Fibroblast of skin of right biceps (primary cell): ENCODE measurements at places on chromosomes 12 and 14.

DNA sequence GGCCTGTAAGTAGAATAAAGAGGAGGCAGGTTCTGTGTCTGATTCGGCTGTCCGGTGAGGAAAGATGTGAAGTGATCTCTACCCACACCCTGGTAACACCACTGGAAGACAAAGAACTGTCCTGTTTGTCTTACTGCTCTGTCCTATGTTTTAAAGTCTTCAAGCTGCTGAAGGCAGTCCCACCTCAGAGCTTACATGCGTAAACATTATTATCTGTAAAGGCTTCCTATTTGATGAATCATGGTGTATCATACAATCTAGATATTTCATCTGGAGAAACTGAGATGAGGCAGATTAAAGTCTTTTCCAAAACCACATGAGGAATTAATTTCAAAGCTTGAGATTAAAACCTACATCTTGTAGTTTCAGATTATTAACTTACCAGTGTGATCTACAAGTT is 427.6 kb downstream of the ZFP36L1 start:
- peak; percentile 81 for DNase-seq

DNA sequence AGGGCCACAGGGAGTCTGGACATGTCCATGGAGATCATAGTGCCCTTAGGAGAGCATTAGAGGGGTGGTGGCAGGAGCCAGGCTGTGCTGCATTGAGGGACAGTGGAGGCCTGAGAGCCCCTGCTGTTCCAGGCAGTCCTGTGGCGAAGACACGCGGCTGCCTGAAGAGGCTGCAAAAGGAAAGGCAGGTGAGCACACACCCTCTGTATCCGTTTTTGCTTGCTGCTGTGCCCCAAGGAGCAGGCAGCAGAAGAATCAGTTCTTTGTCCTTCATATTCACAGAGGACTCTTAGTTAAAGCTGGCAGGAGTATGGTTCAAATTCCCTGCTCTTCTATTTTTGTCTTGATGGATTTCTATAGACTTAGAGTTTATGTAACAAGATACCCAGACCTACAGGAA is 4.5 kb downstream of the SLC35E3 start:
- DNase-seq: no peak

- DNase-seq: no peak
Measured at GRCh38 chr12:50442178-50442908, 41.7 kb downstream of the LARP4 start.

DNA sequence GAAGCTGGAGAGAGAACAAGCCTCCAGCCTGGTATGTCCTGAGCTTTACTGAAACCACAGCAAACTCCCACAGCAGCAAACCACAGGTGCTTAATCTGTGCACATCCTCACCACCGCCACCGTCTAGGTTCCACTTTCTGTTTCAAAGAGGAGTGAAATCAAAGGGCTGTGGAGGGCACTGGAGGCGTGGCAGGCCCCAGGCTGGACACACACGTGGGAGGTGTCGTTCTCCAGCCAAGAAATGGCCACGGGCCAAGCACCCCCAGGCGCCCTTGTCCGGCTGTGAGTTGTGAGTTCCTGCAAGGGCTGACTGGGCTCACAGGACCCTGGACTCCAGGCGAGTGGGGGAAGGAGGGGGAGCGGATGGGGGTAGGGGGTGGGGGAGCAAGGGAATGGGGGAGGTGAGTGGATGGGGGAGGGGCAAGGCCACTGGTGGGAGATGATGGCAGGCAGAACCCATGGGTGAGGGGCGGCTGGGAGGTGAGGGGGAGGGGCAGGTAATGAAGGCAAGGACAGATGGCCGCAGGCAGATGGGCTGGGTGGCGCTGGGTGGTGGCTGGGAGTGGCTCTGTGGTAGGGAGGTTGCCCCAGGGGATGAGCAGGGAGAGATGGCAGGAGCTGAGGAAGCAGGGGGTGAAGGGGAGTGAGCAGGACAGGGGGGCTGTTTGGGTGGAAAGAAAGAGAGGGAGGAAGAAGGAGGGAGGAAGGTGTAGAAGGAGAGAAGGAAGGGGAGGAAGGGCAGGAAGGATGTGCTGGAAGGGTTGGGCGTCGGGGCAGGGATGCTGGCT is 86.7 kb downstream of the NCOR2 start:
- DNase-seq: no peak

GRCh38 chr14:71642715-71643114 is 289.5 kb upstream of the RGS6 start:
- no peak for DNase-seq

GRCh38 chr12:95723693-95724384 is 66.7 kb downstream of the NTN4 start:
- peak; percentile 56 for DNase-seq

DNA sequence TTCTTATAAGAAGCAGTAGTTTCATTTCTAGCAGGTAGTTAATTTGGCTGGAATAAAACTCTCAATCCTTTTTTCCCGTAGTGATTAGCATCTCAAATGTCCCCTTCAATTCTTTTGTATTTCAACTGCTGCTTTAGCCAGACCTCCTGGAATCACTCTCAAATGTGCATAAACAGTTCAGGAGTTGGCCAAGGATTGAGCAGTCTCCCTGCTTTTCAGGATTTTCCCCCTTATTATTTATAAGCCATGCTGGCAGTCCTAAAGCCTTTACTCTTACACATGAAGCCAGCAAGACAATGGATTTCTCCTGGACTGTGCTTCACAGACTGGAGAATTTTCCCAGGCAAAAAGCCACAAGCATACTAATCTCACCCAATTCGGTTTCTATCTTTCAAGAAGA is 950.1 kb downstream of the VRK1 start:
- DNase-seq: no peak

- DNase-seq: no peak
Measured at GRCh38 chr12:132279184-132279889, 50.1 kb downstream of the GALNT9 start.

GRCh38 chr12:1162081-1162760 is 171.2 kb downstream of the ERC1 start:
- no peak for DNase-seq

DNA sequence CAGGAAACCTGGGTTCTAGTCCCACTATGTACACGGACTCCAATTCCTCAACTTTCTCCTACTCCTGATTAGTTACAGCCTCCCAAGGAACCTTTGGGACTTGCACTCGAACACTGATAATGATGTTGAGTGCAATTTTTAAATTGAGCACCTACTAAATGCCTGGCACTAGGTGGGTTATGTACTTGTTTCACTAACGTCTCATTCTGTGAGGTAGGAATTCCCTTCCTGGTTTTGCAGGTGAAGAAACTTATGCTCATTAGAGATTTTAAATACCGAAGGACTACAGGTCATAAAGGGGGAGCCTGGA is 536 bp downstream of the PARPBP start:
- DNase-seq: no peak

GRCh38 chr12:116990971-116991966 is 80.5 kb downstream of the FBXW8 start:
- peak; percentile 49 for DNase-seq

DNA sequence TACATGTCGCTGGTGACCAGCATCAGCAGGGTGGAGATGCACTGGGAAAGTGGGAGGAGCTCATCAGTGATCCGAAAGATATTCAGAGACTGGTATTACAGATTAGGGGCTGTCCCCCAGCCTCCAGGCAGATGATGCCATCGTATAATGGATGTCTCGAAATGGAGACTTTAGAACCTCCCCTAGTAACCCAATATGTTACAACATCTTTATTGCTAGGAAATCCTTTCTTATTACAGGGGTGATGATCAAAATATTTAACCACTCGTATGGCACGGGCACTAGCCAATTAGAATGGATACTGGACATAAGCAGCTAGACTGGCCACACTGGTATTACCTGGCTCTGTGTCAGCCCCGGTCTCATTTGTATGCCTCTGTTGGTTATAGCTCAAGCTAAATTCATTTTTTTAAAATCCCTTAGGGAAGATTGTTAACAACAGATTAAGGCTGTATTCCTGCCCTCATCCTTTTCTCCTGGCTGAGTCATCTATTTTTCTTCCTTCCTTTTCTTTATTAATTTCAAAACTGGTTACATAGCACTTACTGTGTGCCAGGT is 10.8 kb upstream of the CEBPE start:
- DNase-seq: no peak

- peak; percentile 62 for DNase-seq
Measured at GRCh38 chr12:113980537-113981337, 14.6 kb upstream of the RBM19 start.
